ENCODE measurements at places on chromosomes 3 and 15. TPM values are rescaled to one million over a fixed set of nuclear protein-coding genes. Genes with fewer than 3 reads are reported as not detected.

GRCh38 chr3:178714925-178715832 is 178.9 kb downstream of the KCNMB2 start:
- no peak for DNase-seq

The FGF12 gene
- total RNA-seq = 1.3 TPM

GRCh38 chr3:177467247-177467985 is 270.1 kb upstream of the TBL1XR1 start:
- no peak for DNase-seq

The HTD2 gene
- 5.4 TPM for total RNA-seq

The OSTN gene
- not detected for total RNA-seq

- DNase-seq = no peak
Observed at GRCh38 chr3:147365196-147366115, 40.9 kb downstream of the ZIC4 start.
